ENCODE measurements at places on chromosomes 11 and 22.

DNA sequence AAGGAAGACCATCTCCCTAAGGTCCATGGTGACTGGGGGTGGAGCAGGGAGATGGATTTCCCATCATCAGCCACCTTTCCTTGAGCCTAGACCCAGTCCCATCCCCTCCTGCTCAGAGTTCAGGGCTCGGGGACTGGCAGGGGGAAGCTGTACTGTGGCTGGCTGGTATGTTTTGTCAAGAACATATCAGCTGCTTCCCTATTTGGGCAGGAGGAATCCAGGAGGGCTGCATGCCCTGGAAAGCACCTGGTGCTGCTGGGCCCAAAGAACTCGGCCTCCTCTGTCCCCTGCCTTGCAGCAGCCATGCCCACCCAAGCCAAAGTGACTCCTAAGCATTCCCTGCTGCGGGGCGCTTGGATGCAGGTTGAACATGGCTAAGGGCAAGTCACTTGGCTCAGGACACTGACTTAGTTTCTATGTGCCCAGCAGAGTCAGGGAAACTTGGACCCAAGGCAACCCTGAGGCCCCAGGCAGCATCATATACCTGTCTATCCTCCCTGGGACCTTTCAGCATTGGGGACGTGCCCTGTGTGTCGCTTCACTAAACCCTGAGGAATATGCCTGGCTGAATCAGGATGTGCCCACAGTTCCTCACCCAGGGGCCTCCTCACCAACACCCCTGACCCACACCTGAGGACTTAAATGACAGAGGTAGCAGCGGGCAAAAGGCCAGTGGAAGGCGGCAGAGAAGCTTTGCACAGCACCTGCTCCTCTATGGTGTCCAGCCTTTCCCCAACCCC, 43.1 kb downstream of the BUD13 start:
- DNase-seq = no peak

GRCh38 chr22:47602732-47603131, 840.3 kb downstream of the TBC1D22A start:
- no peak for DNase-seq

DNA sequence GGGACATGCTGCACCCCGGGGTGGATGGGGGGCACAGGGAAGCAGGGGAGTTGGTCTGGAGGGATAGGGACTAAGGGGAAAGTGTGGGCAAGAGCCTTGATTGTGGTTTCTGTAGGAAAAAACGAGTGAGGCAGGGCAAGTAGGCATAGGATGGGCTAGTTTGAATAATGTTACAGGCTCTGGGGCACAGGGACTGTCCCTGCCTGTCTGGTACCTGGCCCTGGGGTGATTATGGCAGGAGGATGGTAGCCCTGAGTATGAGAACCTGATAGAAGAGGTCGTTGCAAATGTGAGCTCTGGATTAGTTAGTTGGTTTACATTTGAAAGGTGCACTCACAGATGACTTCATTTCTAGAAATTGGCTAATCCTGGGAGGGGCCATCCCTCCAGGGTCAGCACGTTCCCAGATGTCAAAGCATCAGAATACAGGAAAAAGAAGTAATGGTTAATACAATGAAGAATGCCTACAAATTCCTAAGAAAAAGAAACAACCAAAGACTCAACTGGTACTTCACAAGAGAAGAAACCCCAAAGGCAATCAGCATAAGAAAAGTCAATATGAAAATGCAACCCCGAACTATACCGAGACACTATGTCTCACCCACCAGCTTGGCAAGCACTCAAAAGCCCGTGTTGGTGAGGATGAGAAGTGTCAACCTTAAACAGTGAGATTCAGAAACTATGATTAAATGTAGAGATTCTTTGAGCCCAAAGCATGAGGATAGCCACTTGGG, 11.3 kb upstream of the SMIM38 start:
- DNase-seq = no peak

GRCh38 chr11:94801866-94802460, 33.8 kb downstream of the AMOTL1 start:
- DNase-seq = no peak

DNA sequence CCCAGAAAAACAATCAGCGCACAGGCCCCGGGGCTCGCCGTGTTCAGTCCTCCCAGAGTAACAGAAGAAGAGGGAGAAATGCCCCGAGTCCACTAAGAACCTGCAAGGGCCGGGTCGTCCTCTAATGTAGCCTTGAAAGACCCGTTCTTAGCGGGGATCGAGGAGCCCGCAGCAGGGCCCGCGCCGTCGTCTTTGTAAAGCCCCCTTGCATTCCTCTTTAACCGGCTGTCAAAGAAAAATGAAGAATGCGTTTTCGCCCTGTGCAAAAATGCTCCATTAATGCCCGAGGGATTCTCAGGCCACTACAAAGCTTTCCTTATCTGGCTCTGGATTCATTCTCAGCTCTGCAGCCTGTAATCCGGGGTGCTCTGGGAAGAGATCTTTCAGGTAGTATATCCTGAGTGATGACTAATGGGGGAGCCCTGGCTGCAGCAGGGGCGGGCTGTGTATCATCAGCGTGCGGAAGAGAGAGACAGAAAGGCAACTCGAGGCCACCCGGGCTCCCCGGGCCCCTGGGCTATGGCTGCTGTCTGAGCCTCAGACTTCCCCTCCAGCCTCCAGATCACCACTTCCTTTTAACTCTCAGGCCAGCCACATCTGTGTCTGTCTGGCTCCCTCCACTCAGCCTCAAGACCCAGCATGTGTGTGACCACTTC, 78.2 kb downstream of the FBLN1 start:
- no peak for DNase-seq

DNA sequence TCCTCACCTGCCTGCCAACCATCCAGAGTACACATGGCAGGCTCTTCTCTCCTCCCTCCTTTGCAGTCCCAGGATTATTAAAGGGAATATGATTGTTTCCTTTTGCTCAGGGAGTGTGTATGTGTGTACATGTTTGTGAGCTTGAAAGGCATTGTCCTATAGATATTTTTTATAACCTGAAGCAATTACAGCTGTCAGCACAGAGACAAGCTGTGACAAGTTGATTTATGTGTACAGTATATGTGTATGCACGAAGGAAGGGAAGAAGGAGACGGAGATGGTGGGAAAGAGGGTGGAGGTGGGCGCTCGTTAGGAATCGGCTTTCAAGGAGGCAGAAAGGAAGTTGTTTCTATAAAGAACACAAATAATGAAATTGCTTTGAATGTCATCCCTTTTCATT, 537.0 kb downstream of the NTM start:
- no peak for DNase-seq

DNA sequence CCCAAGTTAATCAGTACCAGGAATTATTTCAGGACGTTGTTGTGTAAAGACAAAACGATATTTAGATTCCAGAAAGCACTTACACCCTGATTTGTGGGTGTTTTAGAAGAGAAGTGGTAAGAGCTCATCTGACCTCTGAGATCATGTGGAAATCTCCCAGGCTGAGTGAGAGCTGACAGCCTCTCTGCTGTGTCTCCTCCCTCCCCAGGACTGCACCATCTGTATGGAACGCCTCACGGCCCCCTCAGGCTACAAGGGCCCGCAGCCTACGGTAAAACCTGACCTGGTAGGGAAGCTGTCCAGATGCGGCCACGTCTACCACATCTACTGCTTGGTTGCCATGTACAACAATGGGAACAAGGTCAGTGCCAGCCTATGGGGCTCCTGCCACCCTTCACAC, 20.0 kb downstream of the DTX4 start:
- DNase-seq = no peak

DNA sequence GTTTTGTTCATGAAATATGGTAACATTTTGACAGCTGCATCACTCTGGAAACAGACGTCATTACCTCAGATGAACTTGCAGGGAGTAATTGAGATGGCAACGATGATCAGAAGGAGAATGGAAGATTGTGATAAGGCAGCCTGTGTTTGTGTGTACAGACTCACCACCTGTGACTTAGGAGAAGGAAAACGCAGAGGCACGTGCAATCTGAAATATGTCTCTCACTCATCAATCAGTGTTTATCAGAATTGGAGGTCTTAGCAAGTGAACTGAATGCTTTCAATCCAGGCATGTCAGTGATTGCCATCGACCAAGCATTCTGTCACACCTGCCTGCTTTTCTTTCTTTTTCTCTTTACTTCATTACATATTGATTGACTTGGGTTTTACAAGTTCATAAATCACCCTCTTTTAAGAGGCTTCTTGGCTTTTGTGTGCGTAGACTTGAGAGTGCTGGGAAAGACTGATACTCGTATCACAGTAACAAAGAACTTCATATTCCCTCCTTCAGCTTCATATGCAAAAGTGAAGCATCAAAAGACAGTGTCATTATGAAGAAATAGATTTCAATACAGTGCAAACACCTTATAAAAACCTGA, 24.6 kb downstream of the FAT3 start:
- no peak for DNase-seq

- DNase-seq = no peak
Measured at GRCh38 chr11:72805216-72805615, 9.0 kb upstream of the ATG16L2 start.

GRCh38 chr11:62410972-62411371, 7.9 kb upstream of the SCGB1A1 start:
- DNase-seq = no peak

- DNase-seq = no peak
Measured at GRCh38 chr11:61418136-61418535, 11.6 kb downstream of the CPSF7 start.

GRCh38 chr11:118659314-118659952, 20.0 kb downstream of the TREH start:
- DNase-seq = peak; percentile 86

GRCh38 chr11:30432178-30432577, 109.3 kb downstream of the ARL14EP start:
- DNase-seq = no peak

DNA sequence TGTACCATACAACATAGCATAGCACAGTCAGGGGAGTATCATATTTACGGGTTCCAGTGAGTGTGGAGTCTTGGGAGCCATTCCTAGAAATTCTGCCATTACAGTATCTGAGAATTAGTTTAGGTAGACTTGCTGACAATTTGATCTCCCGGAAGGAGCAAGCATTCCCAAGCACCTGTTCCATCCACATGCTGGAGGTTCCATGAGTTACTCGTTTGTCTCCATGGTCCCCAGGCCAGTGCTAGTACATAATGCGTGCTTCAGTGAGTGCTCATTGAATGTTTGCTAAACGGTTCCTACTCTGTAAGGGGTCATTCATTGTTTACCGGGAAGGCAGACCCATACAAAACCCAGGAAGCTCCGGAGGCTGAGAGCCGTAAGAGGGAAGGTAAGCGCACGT, 27.4 kb upstream of the MYOD1 start:
- DNase-seq = no peak

- DNase-seq = no peak
Measured at GRCh38 chr11:131397675-131398074, 27.3 kb downstream of the NTM start.

DNA sequence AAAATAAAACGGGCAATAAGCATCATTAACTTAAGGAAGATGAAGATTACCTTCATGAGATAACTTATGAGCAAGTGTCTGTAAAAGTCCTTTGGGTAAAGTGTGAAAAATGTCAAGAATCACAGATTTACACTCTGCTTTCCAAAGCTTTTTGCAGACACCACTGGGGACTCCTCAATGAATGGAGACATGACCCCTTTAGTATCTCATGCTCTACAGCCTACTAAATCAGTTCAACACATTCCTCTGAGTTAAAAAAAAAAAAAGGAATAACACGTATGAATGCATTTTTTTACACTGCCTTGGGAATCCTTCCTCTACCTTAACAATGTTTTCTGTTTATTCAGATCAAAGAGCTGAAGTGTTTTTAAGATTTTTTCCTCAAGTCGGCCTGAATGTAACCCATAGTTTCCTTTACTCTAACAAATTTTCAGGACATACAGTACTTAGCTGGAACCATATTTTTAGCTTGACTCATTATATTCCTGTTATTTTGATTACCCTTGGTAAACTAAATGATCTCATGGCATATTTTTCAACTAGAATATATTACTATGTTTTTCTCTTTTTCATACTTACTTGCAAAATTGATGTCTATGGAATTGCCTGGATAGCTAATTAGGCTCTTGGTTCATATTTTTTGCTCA, 25.9 kb upstream of the RAB30 start:
- DNase-seq = no peak

GRCh38 chr11:59787816-59788215, 22.8 kb downstream of the MRPL16 start:
- DNase-seq = no peak

DNA sequence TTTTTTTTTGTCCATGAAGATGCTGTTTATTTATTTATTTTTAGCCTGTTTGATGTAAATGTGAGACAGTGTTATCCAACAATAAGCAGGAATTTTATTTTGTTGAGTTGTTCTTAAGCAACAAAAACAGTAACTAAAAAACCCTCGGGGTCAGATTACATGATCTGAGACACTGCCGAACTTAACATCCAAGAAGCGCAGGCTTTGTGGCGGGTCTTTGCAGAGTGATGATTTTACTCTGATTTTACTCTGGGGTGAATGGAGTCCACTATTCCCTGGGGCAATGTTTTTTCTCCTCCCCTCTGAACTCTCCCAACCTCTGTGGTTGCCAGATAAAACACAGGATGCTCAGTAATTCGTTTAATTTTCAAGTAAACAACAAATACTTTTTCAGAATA, 450.1 kb upstream of the B3GAT1 start:
- no peak for DNase-seq

GRCh38 chr11:64007160-64007628, 21.0 kb downstream of the OTUB1 start:
- DNase-seq = no peak

DNA sequence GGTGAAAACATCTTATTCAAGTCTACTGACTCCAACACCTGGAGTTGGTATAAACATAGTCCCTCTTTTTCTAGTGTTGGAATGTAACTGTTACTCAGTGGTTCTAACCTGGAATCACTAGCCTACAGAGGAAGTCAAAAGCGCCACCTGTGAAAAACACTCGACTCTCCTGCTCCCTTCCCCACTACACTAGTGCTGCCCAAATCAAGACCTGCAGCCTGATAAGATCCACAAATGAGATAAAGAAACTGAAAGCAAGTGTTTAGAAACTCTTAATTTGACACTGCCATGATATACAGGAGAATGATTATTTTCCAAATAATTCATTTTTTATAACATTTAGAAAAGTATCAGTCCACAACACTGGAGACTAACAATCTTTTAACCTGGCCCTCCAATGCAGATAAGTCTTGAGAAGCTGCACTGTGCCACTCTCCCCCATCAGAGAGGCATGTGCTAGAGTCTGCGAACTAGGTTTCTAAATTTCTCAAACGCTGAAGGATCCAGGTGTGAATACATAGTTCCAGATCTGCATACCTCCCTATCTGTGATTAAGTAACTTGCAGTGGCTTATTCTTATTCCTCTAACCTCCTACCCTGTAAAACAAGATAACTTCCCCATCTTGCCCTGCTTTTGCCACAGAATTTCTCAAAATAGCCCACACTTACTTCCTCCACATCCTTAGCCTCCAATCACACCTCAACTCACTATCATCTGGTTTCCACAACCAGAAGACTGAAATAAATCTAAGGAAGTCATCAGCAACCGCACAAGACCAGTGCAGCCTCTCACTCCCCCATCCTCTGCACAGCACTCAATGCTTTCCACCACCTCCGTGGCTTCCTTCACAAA, 88.1 kb downstream of the RRAS2 start:
- no peak for DNase-seq

- DNase-seq = no peak
Measured at GRCh38 chr11:34850334-34850733, 65.8 kb downstream of the APIP start.

- no peak for DNase-seq
Measured at GRCh38 chr11:134020598-134020997, 48.3 kb upstream of the JAM3 start.

- no peak for DNase-seq
Measured at GRCh38 chr11:130779943-130780342, 136.3 kb downstream of the SNX19 start.

GRCh38 chr11:116170526-116171120, 602.2 kb downstream of the BUD13 start:
- no peak for DNase-seq

Measured in stimulated activated CD4-positive, alpha-beta T cell treated with anti-CD3 and anti-CD28 coated beads, Interleukin-1b, Interleukin-23, amount 100 ng/mL, for 4 hours (primary cell).